ENCODE measurements at places on chromosomes 3 and 15.

DNA sequence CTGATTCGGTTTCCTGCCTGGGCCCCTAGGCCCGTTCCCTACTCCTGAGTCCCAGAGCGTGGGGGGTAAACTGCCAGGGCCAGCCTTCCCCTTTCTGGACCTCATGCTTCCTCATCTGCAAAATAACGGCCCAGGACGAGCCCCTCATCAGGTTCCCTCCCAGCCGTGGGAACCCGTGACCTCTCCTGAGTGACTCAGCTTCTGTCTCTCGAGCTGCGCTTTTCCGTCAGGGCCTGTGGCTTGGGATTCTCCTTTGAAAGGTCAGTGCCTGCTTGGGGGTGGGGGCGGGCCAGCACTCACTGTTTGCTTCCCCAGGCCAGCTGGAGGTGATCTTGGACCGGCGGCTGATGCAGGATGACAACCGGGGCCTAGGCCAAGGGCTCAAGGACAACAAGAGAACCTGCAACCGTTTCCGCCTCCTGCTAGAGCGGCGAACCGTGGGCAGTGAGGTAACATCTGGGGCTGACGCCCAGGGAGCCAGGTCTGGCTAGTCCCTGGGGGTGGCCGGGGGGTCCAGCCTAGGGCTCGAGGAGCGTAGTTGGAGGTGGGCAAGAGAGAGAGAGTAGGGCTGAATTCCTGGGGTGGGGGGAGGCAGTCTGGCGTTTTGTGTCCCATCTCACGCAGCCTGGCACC, 12.8 kb downstream of the MAN2A2 start:
- DNase-seq, result no peak

DNA sequence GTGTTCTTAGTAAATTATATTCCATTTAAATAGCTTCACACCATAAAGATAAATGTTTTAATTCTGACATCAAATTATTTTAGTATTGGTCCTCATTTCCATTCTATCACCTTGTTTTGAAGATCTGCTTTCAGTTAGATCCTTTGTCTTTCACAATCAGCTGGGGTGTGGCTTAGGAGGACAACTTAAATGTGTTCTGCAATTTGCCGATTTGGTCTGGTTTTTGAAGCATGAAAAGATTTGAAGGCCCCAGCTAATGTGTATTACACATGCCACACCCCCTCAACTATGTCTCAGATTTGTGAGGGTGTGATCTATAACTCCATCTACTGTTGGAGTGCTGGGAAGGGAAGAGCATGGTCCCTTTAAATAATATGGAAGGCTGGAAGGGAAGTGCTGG, 516.1 kb upstream of the GOLIM4 start:
- DNase-seq, result no peak

GRCh38 chr15:33078607-33079006, 115.9 kb downstream of the FMN1 start:
- DNase-seq, result no peak

GRCh38 chr3:127959041-127959440, 44.0 kb downstream of the KBTBD12 start:
- DNase-seq, result no peak

GRCh38 chr3:3633761-3634160, 165.5 kb upstream of the LRRN1 start:
- no peak for DNase-seq

- DNase-seq, result no peak
These were observed 54.9 kb upstream of the GLCE start for GRCh38 chr15:69105451-69105985.

DNA sequence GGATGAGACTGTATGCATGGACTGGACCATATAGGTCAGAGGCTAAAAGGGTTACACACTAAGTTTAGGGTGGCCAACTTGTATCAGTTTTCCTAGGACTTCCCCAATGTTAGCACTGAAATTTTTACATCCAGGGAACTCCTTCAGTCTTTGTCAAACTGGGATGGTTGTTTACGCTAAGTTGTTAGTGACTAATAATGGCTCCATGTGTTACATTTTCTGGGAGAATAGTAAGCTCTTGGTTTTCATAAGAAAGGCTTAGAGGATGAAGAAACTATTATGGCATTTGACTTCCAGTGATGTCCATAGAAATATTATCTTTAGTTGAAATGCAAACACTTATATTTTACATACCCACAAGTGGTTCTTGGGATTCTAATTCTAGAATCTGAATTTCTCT, 57.9 kb upstream of the ST3GAL6 start:
- no peak for DNase-seq

DNA sequence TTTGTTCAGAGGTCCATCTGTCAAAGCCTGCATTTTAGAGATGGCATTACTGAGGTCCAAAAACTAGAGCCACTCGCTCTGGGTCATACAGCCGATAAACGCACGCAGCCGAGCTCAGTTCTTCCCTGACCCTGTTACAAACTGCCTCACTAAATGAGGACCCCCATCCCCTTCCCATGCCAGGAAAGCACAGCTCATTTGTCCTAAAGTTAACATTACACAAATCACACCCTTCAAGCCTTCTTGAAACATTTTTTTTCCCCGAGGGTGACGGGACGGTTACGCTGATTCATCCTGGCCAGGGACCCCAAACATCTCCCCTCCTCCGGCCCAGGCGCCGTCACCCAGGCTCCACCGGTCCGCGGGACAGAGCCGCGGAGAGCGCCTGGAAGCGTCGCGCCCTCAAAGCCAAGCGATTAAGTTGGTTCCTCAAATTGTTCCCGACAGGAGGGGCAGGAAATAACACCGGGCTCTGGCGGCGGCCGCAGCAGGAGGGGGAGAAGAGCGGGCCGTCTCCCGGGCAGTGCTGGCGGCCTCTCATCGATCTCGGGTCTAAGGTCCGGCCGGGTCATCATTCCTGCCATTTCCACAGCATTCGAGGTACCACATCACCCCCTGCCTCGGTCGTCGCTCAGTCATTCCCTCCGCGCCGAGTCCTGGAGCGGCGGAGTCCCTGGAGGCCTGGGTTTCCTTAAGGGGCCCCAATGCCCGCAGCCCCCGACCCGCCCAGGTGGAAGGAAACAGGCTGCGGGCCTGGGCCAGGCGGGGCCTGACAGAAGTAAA, 619 bp upstream of the CMTM8 start:
- DNase-seq, result no peak

- no peak for DNase-seq
These were observed 29.2 kb upstream of the MUC13 start for GRCh38 chr3:124963755-124964154.

DNA sequence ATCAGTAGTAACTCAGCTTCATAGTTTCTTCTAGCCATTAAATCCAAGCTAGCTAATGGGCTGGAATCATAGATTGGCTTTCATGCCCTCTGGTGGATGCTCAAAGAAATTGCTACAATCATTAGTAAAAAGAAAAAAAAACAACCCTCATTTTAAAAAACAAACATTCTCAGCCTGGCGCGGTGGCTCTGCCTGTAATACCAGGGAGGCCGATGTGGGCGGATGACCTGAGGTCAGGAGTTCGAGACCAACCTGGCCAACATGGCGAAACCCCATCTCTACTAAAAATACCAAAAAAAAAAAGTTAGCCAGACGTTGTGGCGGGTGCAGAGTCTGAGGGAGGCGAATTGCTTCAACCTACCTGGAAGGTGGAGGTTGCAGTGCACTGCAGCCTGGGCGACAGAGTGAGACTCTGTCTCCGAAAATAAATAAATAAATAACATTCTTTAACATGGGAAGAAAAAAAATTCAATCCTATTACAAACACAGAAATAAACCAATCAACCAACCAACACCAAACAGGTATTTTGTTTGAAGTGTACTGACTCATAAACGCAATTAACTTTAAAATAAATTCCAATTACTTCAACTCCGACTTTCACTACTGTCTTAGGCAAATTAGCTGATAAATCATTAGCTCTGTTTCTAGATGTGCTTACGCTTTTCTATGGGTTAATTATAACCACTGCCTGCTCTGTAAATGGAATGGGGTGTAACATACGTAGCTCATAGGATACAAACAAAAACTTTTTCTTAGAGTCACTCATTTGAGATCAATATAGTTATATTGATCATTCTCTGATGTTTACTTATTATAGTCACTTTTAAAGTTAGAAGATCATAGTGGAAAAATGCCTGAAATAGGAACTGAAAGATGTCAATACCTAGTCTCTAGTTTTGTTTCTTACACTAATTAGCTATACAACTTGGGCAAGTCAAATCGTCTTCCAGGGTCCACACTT, 24.9 kb downstream of the TMEM207 start:
- peak; percentile 58 for DNase-seq

Measured in activated CD4-positive, alpha-beta T cell treated with anti-CD3 and anti-CD28 coated beads, Interleukin-2, Interleukin-4, amounts not matched to agents 100 ng/mL and 50 ng/mL, durations not matched to agents 16 hours and 8 hours (primary cell).